Transverse colon (tissue), 4 donors: ENCODE measurements at places on chromosomes 12 and 14. TPM values are rescaled to one million over a fixed set of nuclear protein-coding genes. Genes with fewer than 3 reads are reported as not detected.

GRCh38 chr12:14261861-14262260, 103.6 kb upstream of the ATF7IP start:
- DNase-seq: no peak

- DNase-seq: peak; percentile 26
Observed at GRCh38 chr12:117140397-117141096, 41.3 kb upstream of the TESC start.

GRCh38 chr12:65634061-65634460, 190.2 kb upstream of the HMGA2 start:
- DNase-seq: no peak

DNA sequence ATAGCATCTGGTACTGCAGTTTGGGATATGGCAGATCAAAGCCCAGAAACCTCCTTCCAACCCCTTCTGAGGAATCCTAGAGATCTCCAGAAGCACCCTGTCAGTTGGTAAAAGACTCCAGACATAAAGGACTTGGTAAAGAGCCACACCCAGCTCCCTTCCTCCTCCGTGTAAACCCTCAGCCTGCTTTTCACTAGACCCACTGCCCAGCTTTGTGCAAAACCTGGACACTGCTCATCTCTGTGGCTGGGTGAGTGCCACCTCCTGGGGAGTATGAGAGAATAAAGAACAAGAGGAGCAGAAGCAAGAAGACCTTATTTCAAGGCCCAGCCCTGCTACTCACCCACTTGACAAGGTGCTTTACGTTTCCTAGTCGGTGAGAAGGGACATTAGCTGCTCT, 33.0 kb downstream of the ANO2 start:
- no peak for DNase-seq

DNA sequence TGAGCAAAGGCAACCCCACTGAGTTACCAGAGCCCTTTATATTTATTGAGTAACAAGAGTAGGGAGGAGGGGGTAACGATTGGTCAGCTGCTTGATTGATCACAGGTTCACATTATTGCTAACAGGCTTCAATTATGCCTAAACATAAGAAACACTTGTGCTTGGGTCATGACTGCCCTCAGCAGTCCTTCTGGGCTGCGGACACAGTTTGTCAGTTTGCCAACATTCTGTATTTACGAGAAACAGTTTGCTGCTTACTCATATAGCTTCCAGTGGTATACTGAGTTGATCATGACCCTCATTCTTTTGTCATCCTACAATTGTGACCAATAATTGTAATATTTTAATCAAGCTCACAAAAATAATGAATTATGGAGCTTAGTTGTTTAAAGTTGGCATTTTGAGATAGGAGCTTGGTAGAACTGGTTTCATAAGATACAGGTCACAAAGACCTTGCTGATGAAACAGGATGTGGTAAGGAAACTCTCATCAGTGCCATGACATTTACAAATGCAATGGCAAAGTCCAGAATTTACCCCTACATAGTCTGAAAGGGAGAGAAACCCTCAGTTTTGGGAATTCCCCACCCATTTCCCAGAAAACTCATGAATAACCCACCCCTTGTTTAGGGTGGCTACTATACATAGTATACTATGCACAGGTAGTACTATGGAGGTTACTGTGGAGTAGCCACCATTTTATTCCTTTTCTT, 1421.0 kb upstream of the FLRT2 start:
- no peak for DNase-seq

GRCh38 chr12:106226884-106227640, 20.8 kb downstream of the CKAP4 start:
- DNase-seq: no peak

DNA sequence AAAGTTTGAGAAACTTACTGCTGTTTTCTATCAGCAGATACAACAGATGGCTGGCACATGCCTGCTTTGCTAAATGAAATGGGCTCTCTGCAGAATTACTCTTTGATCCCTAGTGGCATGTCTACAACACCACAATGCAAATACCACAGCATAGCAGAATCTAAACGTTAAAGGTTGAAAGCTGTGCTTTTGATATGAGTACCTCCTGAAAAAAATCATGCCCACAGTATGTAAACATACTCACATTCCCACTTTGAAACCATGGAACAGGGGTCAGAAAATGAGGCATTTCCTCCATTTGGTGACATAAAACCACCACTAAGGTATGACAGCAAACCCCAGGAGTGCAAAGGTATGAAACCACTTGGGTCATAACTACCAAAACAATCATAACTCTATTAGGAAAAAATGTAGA, 7.5 kb downstream of the WIF1 start:
- no peak for DNase-seq

DNA sequence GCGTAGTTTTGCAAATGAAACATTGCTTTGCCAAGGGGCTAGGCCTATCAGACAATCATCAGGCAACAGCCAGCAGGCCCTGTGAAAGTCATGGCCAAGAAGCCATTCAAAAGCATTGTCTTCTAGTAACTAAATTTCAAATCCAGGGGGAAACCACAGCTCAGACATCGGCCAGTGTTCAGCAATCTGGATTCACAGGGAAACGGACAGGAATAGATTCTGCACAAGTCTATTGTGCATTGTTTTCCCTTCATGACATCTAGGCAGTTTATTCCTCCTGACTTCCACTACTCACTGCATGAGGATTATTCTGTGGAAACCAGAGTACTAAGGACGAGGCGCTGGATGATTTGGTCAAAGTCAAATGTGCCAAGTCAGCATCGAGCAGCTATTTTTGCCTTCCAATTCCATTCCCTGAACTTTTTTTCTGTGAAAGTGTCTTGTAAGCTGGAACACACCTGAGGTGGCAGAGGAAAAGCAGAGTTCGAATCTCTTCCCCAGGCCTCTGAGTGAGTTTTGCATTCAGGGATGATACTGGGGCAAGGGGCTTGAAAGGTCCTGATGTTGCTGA, 75.4 kb downstream of the VCPKMT start:
- no peak for DNase-seq

DNA sequence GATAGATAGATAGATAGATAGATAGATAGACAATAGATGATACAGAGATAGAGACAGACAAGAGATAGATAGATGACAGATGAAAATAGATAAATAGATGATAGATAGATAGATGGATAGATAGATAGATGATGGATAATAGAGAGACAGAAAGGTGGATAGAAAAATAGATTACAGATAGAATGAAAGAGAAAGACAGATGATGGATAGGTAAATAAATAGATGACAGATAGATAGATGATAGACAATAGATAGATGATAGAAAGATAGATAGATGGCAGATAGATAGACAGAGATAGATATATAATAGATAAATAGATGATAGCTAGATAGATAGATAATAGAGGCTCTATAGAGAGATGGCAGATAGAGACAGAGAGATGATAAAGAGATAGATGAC, 523.0 kb downstream of the BCL11B start:
- no peak for DNase-seq

DNA sequence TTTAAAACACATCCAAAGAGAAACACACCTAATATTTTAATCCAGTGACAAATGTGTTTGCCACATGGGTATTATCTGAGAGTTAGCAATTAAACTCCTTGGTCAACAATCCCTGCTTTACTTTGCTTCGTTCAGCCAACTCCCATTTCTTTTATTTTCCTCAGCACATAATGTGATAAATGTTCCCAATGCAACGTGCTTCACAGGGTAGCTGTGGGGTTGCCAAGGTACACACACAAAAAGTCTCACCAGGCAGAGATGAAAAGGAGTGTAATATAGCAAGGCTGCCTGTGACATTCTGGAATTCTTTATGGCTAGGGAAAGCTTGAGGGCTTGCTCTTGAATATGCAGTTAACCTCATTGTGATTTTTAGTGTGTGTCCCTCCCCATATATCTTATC, 208.0 kb upstream of the DIO2 start:
- no peak for DNase-seq

DNA sequence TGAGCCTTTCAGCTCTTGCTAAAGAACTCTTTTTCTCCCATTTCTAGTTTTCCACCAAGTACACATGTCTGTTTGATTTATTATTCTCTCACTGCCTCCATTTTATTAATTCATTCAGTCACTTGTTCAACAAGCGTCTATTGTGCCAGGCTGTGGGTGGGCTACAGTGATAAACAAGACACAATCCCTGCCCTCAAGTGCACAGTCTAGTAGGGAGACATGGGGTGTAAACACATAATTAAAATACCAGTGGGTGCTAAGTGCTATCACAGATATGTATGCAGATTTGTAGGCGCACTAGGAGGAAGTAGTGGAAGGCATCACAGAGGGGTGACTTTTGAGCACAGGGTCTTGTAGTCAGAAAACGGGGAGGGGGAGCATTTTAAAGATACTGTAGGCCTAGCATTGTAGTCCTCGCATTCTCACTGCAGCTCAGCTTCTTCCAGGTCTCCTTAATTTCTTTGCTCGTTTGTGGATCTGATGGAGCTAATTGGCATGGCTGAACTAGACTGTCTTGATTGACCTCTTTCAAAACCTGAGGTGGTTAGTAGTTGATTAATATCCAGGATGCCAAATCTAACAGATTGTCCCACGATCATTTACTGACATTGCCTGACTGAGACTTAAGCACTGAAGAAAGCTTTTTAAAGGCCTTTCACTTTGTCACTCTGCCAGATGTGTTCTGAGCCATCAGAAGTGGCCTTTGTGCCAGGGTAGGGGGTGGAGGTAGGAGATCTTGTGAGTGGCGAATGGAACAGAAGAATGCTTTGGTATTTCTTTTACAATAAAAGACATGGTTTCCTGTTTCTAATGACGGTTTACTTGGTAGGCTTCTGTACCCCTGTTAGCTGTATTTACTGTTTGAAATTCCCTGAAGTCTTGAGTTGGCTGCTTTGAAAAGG, 116.9 kb downstream of the DIP2B start:
- peak; percentile 40 for DNase-seq

Gene C12orf57
- total RNA-seq: 303 TPM

Gene CNTN1
- total RNA-seq: 0.60 TPM

DNA sequence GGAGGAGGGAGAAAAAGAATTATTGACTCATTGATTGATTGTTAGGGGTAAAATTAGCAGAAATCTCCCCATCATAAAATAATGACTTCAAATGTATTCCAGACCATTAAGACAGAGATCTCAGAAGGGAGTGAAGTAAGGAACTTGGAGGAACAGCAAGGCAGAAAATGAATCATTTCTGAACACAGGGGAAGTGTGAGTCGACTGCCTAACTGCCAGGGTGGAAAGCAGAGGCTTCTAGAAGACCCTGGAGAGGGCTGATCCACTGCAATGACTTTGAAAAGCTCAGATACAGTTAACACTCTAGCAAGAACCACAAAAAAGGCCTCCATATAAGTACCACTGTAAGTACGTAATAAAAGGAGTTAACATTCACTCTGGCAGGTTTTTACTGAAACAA, 9.7 kb downstream of the GLTP start:
- no peak for DNase-seq

Gene FBXW8
- 7.9 TPM for total RNA-seq

Gene STAB2
- total RNA-seq: 1.1 TPM

DNA sequence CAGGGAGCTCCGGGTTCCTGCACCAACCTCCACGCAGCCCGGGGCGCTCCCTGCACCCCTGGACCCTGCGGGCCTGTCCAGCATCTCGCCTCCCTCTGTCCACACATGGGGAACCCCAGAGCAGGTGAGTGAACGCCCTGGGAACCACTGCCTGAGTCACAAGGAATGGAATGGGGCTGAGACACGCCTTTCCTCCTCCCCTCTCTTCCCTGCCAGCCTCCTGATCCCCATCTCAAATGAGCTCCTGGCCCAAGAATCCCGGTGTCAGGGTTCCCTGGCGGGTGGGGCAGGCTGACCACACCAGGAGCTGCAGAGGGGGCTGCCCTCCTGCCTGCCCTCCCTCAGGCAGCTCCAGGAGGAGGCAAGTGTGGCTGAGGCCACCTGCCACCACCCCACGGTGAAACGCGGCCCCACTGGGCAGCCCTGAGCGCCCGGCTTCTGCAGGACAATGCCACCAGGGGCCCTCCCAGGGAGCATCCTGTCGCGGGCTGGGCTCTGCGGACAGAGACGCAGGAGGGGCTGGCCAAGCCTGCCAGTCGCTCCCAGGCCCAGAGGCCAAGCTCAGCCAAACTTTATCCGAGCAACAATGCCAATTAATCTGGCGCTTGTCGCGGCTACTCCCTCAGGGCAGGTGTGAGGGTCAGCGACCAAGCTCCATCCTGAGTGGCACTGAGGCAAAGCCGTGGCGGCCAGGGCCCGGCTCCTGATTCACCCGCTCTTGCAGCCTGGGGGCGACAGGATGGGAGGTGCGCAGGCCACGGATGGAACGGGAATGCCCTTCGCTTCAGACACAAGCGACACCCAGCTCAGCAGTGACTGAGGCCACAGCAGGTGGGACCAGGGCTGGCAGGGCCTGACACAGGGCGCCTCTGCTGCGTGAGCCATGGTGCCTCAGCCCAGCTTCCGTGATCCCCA, 44.3 kb downstream of the GALNT9 start:
- DNase-seq: no peak

DNA sequence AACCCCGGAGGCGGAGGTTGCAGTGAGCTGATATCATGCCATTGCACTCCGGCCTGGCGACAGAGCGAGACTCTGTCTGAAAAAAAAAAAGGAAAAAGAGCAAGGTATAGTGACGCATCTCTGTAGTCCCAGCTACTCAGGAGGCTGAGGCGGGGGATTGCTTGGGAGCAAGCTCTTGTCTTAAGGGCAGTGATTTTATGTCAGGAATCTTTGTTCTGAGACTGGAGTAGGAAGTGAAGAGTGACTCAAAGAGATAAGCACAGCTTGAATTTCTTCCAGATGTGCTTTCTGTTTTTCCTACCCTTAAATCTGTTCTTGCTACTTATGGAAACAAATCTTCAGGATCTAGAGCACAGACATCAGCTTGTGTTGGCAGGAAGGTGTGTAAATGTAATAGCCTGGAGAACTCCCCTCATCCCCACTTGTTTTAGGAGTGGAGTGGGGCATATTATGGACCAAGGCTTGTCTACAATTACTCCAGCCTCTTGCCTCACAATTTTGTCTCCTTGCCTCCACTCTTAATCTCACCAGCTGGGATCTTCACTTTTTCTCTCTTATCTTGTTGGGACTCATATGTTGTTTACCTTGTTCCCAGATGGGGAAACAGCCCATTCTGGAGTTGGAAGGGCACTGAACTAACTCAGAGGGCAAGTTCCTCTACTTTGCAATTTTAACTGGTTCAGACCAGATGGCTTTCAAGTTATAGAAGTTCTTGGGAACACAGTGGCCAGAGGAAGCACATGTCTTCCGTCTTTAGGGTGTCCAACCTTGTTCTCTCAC, 7.5 kb downstream of the TMED2 start:
- DNase-seq: no peak

GRCh38 chr12:58576916-58577315, 343.4 kb downstream of the LRIG3 start:
- DNase-seq: no peak

GRCh38 chr14:33589334-33589733, 361.5 kb downstream of the EGLN3 start:
- DNase-seq: no peak

- DNase-seq: peak; percentile 65
Observed at GRCh38 chr12:95173392-95174251, 43.6 kb downstream of the FGD6 start.

DNA sequence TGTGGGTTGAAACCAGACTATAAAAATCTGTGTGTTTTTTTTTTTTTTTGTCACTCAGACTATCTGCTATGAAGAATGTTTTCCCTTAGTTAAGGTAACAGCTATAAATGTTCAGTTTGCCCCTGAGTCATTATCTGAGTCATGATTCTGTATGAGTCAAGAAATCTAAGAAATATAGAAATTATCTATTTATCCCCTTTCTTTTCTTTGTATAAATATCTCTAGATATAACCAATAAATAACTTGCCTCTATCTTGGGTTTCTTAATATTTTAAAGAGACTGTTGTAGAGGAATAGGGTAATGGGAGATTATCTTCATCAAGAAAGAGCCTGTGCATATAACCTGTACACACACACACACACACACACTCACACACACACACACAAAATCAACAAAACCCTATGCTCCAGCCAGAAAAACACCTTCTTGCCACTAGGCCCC, 161.7 kb upstream of the EEA1 start:
- DNase-seq: no peak

Gene RIN3
- 23.6 TPM for total RNA-seq
